ENCODE measurements at places on chromosomes 7 and 10. TPM values are rescaled to one million over a fixed set of nuclear protein-coding genes. Genes with fewer than 3 reads are reported as not detected.

Gene KNDC1
- total RNA-seq, result not detected

Gene CDK1
- total RNA-seq, result 104 TPM

Gene RNLS
- not detected for total RNA-seq

Gene FAM221A
- total RNA-seq, result not detected

Gene BMPER
- total RNA-seq, result 3.8 TPM

Gene NME8
- not detected for total RNA-seq

Gene CCDC7
- total RNA-seq, result 1.5 TPM

Gene PVRIG
- not detected for total RNA-seq

Gene TRIM73
- total RNA-seq, result not detected

Gene AMZ1
- total RNA-seq, result not detected

Gene H2BK1
- not detected for total RNA-seq

Gene ANXA8L1
- total RNA-seq, result 0.47 TPM

Gene DNAJC12
- 0.98 TPM for total RNA-seq

Gene CARD11
- total RNA-seq, result 0.17 TPM

Gene SSC4D
- 0.23 TPM for total RNA-seq

Gene UPK3B
- total RNA-seq, result 1.0 TPM

Gene GPR26
- not detected for total RNA-seq

Gene GPRIN2
- total RNA-seq, result not detected

Gene TBX20
- 0.57 TPM for total RNA-seq

Gene VWA2
- not detected for total RNA-seq

Gene IFIT1B
- not detected for total RNA-seq

Gene SLC39A12
- not detected for total RNA-seq

Gene ADRA2A
- total RNA-seq, result 0.20 TPM

Gene FGFBP3
- total RNA-seq, result 1.4 TPM

Gene PON3
- total RNA-seq, result not detected

Gene CCL24
- not detected for total RNA-seq

Gene CLDN3
- not detected for total RNA-seq

Gene PPP2R2D
- total RNA-seq, result 30.1 TPM

Gene TRA2A
- 49.6 TPM for total RNA-seq

Gene KIF20B
- total RNA-seq, result 20.3 TPM

Gene FAM25G
- not detected for total RNA-seq

Gene FGFR2
- total RNA-seq, result not detected

Gene PDK4
- not detected for total RNA-seq

Gene ZNF746
- total RNA-seq, result 19.7 TPM

Gene DENND11
- 12.5 TPM for total RNA-seq

Gene ADCY1
- 0.08 TPM for total RNA-seq

Gene TMEM130
- not detected for total RNA-seq

Gene UNC5B
- 1.7 TPM for total RNA-seq

Gene CALHM1
- total RNA-seq, result not detected

Gene OR13A1
- not detected for total RNA-seq

Gene PDCD11
- 86.0 TPM for total RNA-seq

Gene EN2
- total RNA-seq, result not detected

Gene RTKN2
- total RNA-seq, result 6.2 TPM

Gene CDHR3
- total RNA-seq, result 5.0 TPM
